ENCODE measurements at places on chromosomes 5 and 9. TPM values are rescaled to one million over a fixed set of nuclear protein-coding genes. Genes with fewer than 3 reads are reported as not detected.
A peak's percentile ranks its signal among the peaks of the same experiment; 100 is the strongest.

The HAPLN1 gene
- 1.4 TPM for total RNA-seq

The TRPM6 gene
- 0.07 TPM for total RNA-seq

The CCL27 gene
- total RNA-seq = 0.84 TPM

The ZNF608 gene
- 34.3 TPM for total RNA-seq

The PCDHB11 gene
- total RNA-seq = 6.4 TPM

The TMOD1 gene
- total RNA-seq = 0.49 TPM

DNA sequence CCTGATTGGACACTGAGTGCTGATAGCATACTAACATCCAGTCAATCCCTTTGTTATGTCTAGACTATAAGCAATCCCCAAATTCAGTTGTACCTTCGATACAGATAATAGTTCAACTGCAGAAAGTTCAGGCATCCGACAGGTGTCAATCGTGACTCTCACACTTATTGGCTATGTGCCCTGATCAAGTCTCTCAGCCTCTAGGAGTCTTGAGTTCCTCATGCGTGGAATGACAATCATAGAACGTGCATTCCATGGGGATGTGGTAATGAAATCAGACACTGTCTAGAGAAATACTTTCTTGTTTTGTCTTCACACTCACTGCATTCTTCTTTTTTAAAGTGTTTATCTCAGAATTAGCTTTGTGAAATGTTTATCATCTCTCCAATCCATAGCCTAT is 4.8 kb downstream of the ANKRD34B start:
- DNase-seq = no peak
- H3K27ac ChIP-seq = no peak overlapping the region
- no peak overlapping the region for H3K4me3 ChIP-seq
- peaks cover 69% of the 10 kb centered on the region for H3K27me3 ChIP-seq
- H3K4me1 ChIP-seq = no peaks in the 10 kb centered on the region

DNA sequence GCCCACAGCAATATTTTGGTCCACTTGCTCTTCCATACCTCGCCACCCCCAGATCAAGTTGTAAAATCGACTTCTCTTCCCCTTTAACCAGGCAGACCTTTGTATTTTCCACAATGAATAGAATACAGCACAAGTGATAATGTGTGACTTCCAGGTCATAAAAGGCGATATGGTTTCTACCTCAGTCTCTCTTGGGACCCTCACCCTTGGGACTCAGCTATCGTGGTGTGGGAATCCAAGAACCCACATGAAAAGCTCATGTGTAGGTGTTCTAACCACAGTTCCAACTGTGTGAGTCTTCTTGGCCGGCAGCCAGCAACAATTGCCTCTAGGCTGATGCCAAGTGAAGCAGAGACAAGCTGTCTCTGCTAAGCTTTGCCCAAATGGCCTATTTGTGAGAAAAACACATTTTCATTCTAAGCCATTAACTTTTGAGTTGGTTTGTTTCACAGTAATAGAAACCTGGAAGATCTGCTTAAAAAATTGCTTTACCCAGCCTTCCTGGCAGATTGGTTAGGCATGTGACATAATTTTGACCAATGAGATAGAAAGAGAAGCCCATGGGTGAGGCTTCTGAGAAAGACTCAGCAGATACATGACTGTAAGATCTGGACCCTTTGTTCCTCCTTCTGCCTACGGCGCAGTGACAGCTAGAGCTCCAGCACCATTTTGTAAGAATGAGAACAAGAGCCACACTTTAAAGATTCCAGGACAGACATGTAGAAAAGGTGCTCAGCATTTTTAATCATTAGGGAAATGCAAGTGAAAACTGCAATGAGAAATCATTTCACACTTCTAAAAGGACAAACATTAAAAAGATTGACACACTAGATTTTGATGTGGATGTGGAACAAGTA is 18.3 kb upstream of the MLLT3 start:
- no peaks in the 10 kb centered on the region for H3K27me3 ChIP-seq
- H3K4me3 ChIP-seq = no peak overlapping the region

- H3K36me3 ChIP-seq = peaks cover 29% of the 10 kb centered on the region
- H3K27me3 ChIP-seq = no peaks in the 10 kb centered on the region
- H3K4me3 ChIP-seq = peak overlapping the region; percentile 63
- no peak for DNase-seq
These were observed 5.7 kb downstream of the NFIB start for GRCh38 chr9:14307989-14308852.

- peaks cover 15% of the 10 kb centered on the region for H3K4me1 ChIP-seq
- peak; percentile 4 for DNase-seq
- H3K27ac ChIP-seq = no peak overlapping the region
- H3K4me3 ChIP-seq = no peak overlapping the region
These were observed 65.1 kb upstream of the PHYKPL start for GRCh38 chr5:178297751-178298150.

GRCh38 chr5:169696621-169697510 is 59.8 kb downstream of the DOCK2 start:
- H3K4me3 ChIP-seq = no peak overlapping the region

DNA sequence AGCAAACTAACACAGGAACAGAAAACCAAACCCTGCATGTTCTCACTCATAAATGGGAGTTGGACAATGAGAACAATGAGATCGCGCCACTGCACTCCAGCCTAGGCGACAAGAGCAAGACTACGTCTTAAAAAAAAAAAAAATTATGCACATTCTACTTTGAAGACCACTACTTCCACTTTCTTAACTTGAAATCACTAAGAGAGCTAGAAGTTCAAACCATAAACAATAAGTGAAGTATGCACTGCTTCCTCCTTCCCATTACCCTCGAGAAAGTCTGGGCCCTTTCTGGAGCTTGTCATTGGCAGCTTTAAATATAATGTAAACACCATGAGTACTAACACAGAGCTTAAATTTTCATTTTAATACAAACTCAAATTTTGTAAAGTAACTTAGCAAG is 94.9 kb downstream of the TLE1 start:
- H3K27me3 ChIP-seq = no peaks in the 10 kb centered on the region
- H3K36me3 ChIP-seq = peaks cover 73% of the 10 kb centered on the region
- DNase-seq = no peak
- peaks cover 11% of the 10 kb centered on the region for H3K4me1 ChIP-seq
- H3K27ac ChIP-seq = no peak overlapping the region
- H3K4me3 ChIP-seq = no peak overlapping the region

DNA sequence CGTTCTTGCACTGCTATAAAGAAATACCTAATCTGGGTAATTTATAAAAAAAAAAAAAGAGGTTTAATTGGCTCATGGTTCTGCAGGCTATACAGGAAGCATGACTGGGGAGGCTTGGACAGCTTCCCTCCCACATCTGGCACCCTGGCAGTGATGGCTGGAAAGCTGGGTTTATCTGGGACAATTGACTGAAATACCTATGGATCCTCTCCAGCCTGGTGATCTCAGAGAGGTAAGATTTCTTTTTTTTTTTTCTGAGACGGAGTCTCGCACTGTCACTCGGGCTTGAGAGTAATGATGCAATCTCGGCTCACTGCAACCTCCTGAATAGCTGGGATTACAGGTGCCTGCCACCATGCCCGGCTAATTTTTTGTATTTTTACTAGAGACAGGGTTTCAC is 22.7 kb upstream of the UGCG start:
- no peaks in the 10 kb centered on the region for H3K36me3 ChIP-seq
- no peak overlapping the region for H3K4me3 ChIP-seq
- no peak overlapping the region for H3K27ac ChIP-seq
- H3K27me3 ChIP-seq = no peaks in the 10 kb centered on the region
- DNase-seq = no peak

GRCh38 chr5:54620141-54620933 is 102.8 kb downstream of the SNX18 start:
- DNase-seq = no peak
- H3K4me1 ChIP-seq = peaks cover 5% of the 10 kb centered on the region
- H3K4me3 ChIP-seq = no peak overlapping the region
- H3K27ac ChIP-seq = no peak overlapping the region

DNA sequence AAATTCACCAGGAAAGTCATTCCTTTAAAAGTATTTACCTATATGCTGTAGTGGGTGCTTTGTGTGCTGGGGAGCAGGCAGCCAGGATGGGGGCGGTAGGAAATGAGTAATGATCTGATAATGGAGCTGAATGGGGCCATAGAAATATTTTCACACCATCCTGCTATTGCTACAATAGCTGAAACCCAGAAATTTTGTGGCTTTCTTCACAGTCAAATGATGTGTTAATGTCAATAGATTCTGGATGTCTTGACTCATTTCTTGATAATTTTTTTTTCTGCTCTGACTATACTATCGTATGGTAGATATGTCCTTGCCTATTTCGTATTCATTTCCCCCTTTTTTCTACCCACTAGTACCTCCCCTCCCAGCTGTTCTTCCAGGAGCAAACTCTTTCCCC is 59.5 kb downstream of the RORB start:
- no peak overlapping the region for H3K27ac ChIP-seq
- H3K4me1 ChIP-seq = no peaks in the 10 kb centered on the region
- peaks cover 9% of the 10 kb centered on the region for H3K27me3 ChIP-seq
- DNase-seq = no peak
- H3K36me3 ChIP-seq = no peaks in the 10 kb centered on the region
- H3K4me3 ChIP-seq = no peak overlapping the region

GRCh38 chr5:150411245-150411979 is 1.3 kb downstream of the CD74 start:
- no peak overlapping the region for H3K4me3 ChIP-seq
- H3K4me1 ChIP-seq = peaks cover 21% of the 10 kb centered on the region
- H3K27me3 ChIP-seq = no peaks in the 10 kb centered on the region

GRCh38 chr9:78493166-78493742 is 196.3 kb downstream of the PSAT1 start:
- H3K27me3 ChIP-seq = peaks cover 2% of the 10 kb centered on the region
- no peaks in the 10 kb centered on the region for H3K36me3 ChIP-seq
- H3K27ac ChIP-seq = no peak overlapping the region
- H3K4me1 ChIP-seq = no peaks in the 10 kb centered on the region
- DNase-seq = no peak

- no peaks in the 10 kb centered on the region for H3K27me3 ChIP-seq
- no peak overlapping the region for H3K4me3 ChIP-seq
These were observed 33.9 kb downstream of the HACD4 start for GRCh38 chr9:20997503-20998076.

GRCh38 chr5:10125116-10125515 is 124.6 kb downstream of the ATPSCKMT start:
- no peak for DNase-seq
- no peak overlapping the region for H3K27ac ChIP-seq
- H3K4me1 ChIP-seq = peaks cover 3% of the 10 kb centered on the region
- no peak overlapping the region for H3K4me3 ChIP-seq
- no peaks in the 10 kb centered on the region for H3K36me3 ChIP-seq
